Neural crest cell (in vitro differentiated cells): ENCODE measurements at places on chromosomes 1 and 21.

GRCh38 chr1:48560577-48560976, 88.6 kb upstream of the SPATA6 start:
- no peak for DNase-seq

DNA sequence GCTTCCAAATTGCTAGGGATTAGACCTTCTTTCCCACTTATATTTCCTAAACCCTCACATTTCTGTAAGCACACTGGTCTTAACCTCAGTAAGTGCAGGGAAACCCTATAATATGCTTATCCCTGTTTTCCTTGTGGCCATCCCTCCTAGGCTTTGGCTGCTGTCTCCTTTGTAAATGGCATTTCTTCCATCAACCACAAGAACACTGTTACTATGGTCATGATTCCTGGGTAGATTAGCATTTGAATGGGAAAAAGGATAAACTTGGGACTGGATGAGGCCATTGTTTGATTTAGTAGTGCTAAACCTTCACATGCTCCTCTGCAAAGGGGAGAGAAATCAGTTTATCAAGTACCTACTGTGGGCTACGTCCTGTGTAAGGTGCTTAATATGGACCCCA, 16.2 kb upstream of the AGO3 start:
- DNase-seq: no peak

DNA sequence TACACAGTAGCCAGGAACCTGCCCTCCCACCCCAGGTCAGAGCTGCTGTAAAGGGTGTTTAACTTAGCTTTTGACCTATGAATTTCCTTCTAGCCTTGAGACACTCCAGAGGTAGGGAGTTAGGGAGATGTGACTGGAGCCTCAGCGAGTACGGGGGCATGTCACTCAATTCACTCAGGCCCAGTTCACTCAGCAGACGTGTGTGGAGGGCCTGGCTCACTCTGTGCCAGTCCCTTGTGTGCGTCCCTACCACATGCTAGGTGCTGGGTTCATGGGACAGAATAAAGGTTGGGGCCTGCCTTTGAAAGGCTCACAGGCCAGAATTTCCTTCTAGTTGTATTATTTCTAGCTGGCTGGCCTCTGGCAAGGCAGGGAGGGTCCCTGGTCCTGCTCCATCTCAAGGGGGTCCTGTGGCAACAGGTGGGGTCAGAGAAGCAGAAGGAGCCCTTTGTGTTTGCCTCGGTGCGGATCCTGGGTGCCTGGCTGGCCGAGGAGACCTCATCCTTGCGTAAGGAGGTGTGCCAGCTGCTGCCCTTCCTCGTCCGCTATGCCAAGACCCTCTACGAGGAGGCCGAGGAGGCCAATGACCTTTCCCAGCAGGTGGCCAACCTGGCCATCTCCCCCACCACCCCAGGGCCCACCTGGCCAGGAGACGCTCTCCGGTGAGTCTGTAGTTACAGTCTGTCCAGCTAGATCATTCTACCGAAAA, 4.5 kb downstream of the NCDN start:
- no peak for DNase-seq

DNA sequence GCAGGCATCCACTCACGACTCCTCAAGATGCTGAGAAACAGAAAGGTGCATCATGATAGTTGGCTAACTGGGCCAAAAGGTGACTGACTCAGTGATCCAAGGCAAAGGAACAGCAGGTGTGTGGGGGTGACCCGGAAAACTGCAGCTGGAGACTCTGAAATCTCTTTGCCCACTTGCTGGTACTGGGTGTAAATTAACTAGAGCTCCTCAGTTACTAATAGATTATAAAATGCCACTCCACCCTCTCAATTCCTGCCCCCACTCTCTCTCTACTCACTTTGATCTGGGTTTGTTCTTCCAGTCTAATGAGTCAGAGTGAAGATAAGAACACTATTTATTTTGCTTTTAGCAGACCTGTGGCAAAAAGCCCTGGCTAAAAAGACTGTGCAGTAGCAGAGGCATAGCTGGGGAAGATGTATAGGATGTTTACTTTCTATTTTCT, 7.2 kb upstream of the PIGC start:
- no peak for DNase-seq

GRCh38 chr1:109762821-109763645, 690 bp downstream of the EPS8L3 start:
- DNase-seq: no peak

DNA sequence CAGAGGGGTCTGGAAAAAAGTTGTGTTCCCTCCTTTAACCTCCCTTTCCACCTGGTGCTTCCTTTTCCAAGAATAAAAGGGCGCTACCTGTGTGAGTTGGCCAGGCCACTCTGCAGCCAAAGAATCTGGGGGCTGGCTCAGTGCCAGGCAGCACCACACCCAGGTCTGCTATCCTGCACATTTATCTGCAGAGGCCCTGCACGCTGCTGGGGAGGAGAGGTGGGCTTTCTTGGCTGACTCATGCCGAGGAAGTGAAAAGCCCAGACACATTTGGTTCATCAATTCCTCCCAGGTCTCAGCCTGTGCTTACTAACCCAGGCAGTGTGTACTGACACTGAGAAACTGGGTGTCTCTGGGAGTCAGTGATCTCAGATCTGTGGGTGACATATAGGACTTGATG, 79.8 kb upstream of the F3 start:
- no peak for DNase-seq

DNA sequence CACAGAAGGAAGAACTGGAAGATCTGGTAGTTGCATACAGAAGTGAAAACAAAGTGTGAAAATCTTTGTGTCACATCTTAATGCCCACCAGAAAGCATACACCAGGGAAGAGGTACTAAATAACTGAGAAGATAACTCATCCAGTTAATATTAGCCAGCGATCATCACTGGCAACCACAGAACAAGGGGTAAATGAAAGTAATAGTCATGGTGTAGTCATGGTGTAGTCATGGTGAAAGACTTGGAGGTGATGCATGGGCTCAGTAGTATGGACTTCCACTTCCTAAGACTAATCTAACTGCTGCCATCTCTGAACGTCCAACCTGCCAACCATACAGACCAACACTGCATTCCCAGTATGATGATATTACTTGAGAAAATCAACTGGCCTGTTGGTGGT, 481.2 kb upstream of the NR5A2 start:
- no peak for DNase-seq

GRCh38 chr1:30783256-30783915, 25.8 kb upstream of the LAPTM5 start:
- DNase-seq: no peak

DNA sequence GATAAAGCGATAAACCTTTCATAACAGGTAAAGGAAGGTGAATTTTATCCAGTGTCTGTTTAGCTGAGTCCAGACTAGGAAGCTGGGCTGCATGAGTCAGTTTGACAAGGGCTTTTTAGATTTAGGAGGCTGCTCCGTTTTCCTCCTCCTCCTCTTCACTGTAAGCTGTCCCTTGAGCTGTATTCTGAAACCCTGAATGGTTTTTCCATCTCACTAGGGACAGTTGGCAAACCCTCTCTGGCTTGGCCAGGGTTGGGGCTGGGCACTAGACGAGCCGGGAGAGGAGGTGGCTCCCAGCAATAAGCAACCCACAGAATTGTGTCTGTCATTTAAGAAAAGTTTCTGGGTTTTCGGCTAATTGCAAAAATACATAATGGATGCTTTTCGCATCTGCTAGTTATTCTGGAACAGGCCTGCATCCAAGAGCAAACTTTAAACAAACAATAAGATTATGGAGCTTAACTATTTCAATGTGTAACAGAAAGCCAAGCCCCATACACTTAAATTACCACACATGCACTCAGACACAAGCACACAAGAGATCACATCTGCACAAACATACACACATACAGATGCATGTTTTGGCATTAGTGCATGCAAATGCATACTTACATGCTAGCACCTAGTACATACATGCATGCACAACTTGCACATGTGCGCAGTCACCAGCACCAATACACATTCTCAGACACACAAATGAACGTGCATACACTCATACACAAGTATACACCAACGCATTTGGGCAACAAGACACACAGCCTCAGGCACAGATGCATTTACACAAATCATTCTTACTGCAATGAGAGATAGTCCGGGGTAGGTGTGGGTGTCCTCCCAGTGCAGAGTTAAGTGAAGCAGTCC, 27.8 kb upstream of the FOXE3 start:
- DNase-seq: no peak

- no peak for DNase-seq
These were observed 510.8 kb downstream of the PTPRC start for GRCh38 chr1:199149591-199149990.

DNA sequence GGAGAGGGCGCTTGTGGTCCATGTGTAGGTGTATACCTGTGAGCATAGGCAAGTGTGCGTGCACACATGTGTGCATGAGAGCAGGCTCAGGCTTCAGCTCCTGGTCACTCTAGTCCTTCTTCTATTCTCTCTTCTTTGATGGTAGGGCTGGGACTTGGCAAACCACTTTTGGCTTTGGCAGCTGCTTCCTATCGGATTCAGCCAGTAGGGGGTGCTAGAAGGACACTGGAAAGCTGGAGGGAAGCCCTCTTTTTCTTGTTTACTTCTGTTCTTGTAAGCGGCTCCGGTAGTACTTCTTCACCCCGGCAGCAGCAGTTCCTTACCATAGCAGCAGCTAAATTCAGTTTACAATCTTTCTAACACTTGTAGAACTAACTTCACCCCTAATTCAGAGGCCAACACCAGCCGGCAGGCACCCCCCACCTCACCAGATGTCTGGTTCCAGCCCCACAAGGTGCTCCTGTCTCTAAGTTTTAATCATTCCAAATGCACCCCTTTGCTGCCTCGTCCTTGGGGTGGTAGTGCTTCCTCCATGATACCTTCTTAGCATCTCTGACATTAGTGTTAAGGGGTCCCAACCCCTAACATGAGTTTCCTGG, 25.1 kb downstream of the NENF start:
- DNase-seq: peak; percentile 67

GRCh38 chr1:204578867-204579664, 62.9 kb downstream of the MDM4 start:
- no peak for DNase-seq

DNA sequence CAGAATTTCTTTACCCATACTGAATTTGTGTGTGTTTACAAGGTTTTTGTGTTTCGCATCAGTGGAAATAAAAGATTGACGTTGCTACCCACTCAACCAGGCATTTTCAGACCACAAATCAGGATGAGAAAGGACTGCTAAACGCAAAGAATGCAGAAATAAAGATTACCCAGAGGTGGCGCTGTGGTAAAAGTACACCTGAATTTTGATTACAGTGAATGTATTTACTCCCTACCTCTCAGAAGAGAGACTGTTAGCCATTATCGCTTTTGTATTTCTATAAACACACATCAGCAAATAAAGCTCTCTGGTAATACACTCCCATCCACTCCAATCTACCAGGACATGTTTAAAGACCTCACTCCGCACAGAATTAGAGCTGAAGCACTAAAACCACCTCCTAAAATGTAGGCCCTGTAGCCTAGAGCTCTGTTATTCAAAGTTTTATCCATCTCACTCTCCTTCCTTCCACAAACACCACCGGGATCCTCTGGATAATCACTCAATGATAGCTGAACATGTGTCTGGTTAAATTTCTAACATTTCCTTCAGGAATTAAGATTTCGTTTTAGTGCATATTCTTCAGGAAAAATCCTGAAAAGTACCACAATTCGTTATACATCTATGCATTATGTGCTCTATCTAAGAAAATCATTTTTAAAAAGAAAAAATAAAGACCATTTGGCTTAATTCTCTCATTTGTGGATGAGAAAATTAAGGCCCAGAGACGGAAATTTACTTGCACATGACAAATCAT, 2.5 kb upstream of the LMO4 start:
- DNase-seq: peak; percentile 49

GRCh38 chr1:90952906-90953305, 68.9 kb downstream of the ZNF644 start:
- DNase-seq: no peak

DNA sequence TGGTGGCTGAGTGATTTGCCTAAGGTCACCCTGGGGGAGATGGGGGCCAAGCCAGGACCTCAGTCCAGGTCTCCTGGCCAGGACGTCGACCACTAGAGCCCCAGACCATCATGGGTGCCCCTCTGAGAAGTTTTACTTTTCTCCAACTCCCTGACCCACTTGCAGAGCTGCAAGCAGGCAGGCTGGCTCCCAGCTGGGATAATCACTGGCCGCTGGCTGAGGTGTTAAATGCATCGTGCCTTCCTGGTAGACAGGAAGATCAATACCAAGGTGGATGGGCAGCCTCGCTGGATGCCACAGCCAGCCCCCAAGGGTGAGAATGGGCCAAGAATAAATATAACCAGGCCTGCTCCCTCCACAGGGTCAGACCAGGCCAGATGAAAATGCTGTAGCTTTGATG, 106.2 kb downstream of the EPHB2 start:
- DNase-seq: no peak

- no peak for DNase-seq
These were observed 196.9 kb upstream of the C8B start for GRCh38 chr1:57162607-57163261.

- DNase-seq: no peak
These were observed 31.0 kb downstream of the ZNF691 start for GRCh38 chr1:42877380-42877779.

- peak; percentile 2 for DNase-seq
These were observed 502 bp upstream of the SLC35A3 start for GRCh38 chr1:99969260-99969728.

GRCh38 chr1:77064246-77064645, 155.0 kb downstream of the PIGK start:
- DNase-seq: no peak

DNA sequence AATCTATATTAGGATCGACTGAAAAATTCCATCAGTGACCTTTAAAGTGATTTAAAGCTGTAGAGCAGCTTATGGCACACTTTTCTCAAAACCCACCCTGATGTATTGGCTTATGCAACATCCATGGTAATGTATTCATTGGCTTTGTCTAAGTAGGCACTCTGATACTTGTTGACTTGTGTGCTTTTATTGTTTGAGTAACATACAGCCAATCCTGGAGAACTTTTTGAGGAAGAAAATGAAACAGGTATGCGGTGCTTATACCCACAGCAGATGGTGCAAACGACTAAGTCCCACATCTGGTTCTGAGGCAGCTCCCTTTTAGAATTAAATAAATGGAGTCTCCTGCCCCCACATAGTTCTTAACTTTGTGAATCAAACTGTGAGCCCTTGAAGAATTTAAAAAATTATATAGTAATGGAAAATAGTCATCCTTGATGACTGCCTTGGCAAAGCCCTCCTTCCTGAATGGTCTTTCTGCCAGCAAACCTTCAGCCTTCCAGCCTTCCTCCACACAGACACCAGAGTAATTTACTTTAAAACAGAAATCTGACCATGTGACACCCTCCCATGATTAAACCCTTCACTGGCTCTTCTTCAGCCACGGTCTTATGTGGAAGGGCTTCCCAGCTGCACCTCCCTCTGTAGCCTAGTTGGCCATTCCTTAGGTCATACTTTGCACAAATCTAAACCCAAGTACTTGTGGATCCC, 116.0 kb downstream of the BCAR3 start:
- no peak for DNase-seq

- DNase-seq: no peak
These were observed 355.9 kb upstream of the ADGRL4 start for GRCh38 chr1:79362470-79362869.

- DNase-seq: no peak
These were observed 18.9 kb downstream of the NECAP2 start for GRCh38 chr1:16459352-16459925.

DNA sequence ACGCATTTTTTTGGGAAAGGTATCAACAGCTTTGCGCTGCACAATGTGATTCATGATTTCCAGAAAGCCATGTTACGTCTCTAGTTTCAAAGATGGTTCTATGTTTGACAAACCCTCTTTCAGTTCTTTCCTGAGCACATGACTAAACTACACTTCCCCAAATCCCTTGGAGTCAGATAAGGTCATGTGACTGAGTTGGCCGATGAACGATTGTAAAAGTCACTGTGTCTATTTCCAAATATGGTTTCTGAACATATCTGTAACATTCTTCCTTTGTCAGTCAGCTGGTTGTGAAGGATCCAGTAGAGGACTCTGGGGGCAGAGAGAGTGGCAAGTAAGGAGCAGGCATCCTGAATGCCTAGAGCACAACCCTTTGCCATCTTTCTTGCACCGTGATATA, 35.4 kb downstream of the TMPRSS15 start:
- DNase-seq: no peak
